Activated naive CD4-positive, alpha-beta T cell treated with anti-CD3 and anti-CD28 coated beads, Interleukin-2, amount 50 U/mL, for 72 hours (primary cell): ENCODE measurements at places on chromosomes 13 and 19. TPM values are rescaled to one million over a fixed set of nuclear protein-coding genes. Genes with fewer than 3 reads are reported as not detected.

- no peak for DNase-seq
These were observed 125.5 kb downstream of the TBC1D4 start for GRCh38 chr13:75356421-75356820.

- DNase-seq = no peak
These were observed 223.1 kb upstream of the TSHZ3 start for GRCh38 chr19:31572102-31572975.

DNA sequence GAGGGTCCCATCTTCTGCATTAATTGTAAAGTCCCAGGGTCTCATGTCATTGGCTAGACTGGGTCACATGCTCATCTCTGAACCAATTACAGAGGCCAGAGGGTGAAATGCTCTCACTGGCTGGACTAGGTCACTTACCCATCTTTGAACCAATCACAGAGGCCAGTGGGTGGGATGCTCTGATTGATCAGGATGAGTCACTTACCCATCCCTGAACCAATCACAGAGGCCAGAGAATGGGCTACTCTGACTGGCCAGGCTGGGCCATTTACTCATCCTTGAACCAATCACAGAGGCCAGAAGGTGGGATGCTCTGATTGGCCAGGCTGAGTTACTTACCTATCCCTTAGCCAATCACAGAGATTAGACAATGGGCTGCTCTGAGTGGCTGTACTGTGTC is 5.3 kb downstream of the MISP start:
- peak; percentile 72 for DNase-seq

DNA sequence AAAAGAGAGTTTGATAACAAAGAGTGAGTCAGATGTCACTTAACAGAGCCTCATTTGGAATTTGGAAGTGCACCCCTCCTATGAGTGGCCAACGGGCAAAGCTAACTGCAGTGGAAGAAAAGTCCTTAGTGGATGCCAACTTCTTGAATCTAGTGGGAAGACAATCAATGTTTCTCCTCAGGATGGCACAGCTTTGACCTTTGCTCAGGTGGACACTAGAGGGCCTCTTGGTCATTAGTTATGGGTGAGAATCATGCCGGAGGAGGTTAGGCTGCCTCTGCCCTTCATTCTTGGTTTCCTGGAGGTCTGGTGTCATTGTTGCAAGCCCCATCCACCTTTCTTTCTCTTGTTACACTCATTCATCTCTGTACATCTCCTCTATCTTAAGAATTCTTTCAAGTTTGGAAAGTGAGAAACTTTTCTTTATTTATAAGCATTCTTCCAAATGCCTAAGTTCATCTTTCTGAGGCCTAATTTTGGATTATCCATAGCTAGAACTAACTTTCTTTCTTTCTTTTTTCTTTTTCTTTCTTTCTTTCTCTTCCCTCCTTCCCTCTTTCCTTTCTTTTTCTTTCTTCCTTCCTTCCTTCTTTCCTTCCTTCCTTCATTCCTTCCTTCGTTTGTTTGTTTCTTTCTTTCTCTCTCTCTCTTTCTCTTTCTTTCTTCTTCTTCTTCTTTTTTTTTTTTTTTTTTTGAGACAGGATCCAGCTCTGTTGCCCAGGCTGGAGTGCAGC is 327.2 kb upstream of the TSHZ3 start:
- no peak for DNase-seq

GRCh38 chr19:41529484-41530183 is 46.3 kb upstream of the CEACAM21 start:
- no peak for DNase-seq

Gene ZNF793
- total RNA-seq = 4.7 TPM

Gene ZNF780A
- 17.8 TPM for total RNA-seq
